Renal cortex interstitium (tissue), 15 donors: ENCODE measurements at places on chromosomes 12 and 14. TPM values are rescaled to one million over a fixed set of nuclear protein-coding genes. Genes with fewer than 3 reads are reported as not detected.

- peak; percentile 6 for DNase-seq
Measured at GRCh38 chr12:24505366-24506015, 443.4 kb downstream of the BCAT1 start.

DNA sequence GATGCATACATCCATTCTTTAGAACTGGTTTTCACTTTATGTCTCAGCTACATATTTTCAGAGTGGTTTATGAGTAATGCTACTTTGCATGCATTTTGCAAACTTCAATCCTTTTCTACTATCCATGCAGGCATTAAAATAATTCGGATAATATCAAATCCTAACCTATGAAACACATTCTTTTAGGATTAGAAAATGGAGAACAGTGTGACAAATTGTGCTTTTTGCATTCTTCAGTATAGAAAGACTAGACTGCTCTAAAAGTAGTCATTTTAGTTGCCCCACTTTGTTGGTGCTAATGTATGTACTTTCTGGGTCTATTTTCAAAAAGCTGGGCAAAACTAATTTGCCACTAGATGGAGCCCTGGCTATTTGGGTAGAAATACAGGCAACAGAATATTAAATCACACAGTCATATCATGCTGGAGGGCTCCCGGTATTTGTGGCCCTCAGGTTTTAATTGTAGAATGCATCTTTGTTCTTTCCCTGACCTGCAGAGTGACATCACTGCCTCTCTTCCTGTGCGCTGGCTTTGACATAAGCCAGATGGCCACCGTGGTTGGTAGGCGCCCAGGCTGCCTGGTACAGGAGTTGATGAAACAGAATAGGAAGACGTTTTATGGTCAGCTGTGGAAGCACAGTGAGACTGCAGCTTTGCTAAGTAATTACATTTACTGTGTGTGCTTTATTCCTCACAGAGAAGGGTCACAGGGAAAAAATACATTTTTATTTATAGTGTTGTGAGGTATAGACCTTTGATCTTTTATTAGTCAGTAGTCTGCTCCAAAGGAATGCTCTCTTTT, 28.1 kb downstream of the MSRB3 start:
- DNase-seq = no peak

- no peak for DNase-seq
Measured at GRCh38 chr12:122518908-122519307, 7.8 kb downstream of the RSRC2 start.

DNA sequence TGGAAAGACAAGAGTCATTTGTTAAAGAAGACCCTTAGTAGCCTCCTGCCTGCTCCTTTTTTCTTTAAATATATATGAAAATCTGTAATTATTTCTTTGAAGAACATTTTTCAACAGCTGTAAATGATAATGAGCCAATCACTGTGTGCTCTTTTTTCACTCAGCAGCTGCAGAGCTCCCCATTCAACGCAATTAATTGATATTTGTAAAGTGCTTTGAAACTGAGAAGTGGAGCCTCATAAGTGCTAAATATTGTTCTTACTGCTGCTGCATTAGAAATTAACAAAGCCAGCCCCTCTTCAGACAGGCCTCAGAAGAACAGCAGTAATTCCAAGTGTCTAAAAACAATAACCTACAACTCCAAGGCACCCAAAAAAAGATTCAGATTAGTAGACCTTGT, 224.3 kb downstream of the GXYLT1 start:
- no peak for DNase-seq

DNA sequence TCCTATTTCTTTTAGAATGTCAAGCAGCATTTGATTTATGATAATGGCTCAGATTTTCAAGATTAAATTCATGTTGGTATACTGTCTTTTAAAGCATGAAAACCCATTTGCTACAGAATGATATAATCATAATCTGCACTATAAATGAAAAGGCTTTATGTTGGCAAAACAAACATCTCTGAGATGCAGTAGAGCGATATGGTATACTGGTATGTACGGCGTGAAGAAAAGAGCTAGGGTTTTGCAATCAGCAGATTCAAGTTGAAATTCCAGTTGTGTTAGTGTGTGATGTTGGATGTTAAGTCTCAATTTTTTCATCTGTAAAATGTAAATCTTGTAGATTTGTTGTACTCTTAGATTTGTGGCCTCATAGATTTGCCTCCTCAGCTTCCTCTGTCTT, 53.2 kb upstream of the DYRK2 start:
- DNase-seq = no peak

GRCh38 chr14:90883782-90884181, 67.6 kb upstream of the TTC7B start:
- DNase-seq = no peak

GRCh38 chr14:101743701-101744100, 17.8 kb upstream of the PPP2R5C start:
- no peak for DNase-seq

GRCh38 chr12:23726646-23727045, 222.8 kb downstream of the SOX5 start:
- DNase-seq = no peak

DNA sequence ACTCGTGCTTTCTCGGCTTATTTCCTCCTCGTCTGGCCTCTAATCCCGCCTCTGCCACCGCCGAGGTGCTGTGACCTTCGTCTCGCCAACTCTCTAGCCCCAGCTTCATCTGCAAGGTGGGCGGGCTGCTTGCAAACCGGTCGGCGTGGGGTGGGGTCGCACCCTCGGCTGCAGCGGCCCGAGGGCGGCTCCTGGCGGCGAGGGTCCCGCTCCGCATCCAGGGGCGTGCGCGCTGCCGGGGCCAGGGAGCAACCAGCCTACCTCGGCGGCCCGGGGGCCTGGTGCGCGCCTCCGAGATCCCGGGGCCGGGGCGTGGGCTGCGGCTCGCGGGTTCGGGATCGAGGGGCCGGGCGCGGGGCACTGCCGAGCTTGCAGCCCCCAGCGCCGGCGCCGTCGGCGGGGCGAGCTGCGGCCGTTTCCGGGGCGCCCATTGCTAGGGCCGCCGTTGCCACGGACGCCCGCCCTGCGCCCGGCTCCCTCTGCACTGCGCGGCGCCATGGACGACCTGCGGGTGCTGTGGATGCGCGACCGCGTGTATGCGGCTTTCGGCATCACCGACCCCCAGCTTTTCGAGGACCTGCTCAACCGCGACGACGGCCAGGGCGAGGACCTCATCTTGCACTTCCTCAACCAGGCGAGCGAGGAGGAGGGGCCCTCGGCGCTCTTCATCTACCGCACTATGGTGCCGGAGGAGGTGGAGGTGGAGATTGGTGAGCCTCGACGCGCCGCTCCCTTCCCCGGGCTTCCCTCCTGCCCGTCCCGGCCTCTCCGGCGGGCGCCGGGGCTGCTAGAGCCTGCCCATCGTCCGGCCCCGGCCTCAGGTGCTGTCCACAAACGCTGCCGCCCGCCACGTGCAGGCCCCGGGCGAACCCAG, at the start of gene DNAH10:
Gene DNAH10 (plus strand): TSS at position 461 of the 874 bp plus-strand sequence. CDS start 36 bp downstream, at position 497.
- peak; percentile 26 for DNase-seq

- DNase-seq = no peak
Measured at GRCh38 chr14:101808894-101809670, 47.6 kb downstream of the PPP2R5C start.

GRCh38 chr12:130344529-130344928, 6.8 kb downstream of the PIWIL1 start:
- DNase-seq = no peak

DNA sequence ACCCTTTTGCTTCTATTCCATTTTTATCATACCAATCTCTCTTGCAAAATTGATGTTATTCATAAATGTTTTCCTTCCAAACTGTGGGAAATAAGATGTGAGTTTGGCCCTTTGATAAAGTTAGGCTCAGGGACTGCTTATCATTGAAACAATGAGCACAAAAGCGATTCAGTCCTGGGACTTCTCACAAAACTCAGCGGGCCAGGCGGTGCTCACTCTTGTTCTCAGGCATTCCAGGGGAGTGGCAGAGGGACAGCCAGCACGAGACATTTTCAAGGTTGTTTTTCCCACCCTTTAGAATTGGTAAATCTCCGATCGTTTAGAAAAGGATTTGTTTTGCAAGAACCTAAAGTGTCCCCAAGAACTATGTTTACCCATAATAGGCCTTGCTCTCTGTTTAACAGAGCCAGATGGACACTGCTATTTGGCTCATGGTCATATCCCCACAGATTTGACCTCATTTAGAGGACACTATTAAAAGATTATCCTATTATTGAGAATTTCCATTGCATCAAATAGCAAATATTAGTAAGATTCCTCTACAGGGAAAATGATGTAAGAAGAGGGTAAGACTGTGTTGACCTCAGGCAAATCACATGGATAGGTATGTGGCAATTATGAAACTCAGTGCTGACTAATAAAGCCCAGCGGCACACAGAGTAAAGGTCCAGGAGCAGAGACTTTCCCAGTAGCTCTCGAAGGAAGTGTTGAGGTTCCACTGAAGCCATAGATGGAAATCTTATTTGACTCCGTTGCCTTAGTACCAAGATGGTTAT, 102.7 kb upstream of the USP44 start:
- DNase-seq = no peak

DNA sequence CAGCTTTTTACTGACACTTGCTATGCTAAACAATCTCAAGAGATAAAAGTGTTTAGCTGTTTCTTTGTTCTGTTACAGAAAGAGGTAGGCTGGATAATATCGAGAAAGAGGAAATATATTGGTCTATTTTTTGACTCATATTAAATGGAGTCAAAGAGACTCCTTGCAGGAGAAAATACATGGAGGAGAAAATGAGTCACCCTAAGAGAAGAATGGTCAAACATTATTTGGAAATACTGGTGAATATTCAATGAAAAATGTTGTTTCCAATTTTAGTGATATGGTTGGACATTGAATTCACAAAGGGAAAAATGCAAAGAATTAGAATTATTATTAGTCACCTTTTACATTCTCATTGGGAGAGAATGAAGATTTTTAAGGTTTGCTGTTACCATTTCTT, 3.2 kb downstream of the KCNJ8 start:
- no peak for DNase-seq

DNA sequence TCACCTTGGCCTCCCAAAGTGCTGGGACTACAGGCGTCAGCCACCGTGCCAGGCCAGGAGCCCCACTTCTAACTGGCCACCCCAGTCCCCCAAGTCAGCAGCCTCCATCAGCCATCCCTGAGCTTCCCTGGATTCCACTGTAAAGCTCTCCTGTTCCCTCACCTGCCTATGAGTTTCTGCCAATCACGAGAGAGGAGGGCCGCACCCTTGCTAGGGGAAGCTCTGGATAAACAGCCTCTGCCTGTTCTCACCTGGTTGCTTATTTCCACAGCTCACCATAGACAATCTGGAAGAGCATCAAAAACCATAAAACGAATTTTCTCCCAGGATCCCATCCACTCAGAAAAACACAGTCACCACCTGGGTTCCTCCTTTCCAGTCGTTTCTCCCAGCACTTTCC, 5.0 kb downstream of the CDCA4 start:
- DNase-seq = no peak

ANKS1B gene
- polyA plus RNA-seq = 5.2 TPM

NPAS3 gene
- polyA plus RNA-seq = 6.3 TPM

DIO3 gene
- polyA plus RNA-seq = 0.16 TPM

PRB2 gene
- polyA plus RNA-seq = not detected
